ENCODE measurements at places on chromosomes 7 and 10. TPM values are rescaled to one million over a fixed set of nuclear protein-coding genes. Genes with fewer than 3 reads are reported as not detected.

The NPSR1 gene
- not detected for total RNA-seq

The FAM200A gene
- total RNA-seq = 1.0 TPM

The PPP1R17 gene
- not detected for total RNA-seq

The EPO gene
- total RNA-seq = not detected

The SLC13A4 gene
- total RNA-seq = not detected
